Renal pelvis (tissue), 12 donors: ENCODE measurements at places on chromosomes 11 and 22.

DNA sequence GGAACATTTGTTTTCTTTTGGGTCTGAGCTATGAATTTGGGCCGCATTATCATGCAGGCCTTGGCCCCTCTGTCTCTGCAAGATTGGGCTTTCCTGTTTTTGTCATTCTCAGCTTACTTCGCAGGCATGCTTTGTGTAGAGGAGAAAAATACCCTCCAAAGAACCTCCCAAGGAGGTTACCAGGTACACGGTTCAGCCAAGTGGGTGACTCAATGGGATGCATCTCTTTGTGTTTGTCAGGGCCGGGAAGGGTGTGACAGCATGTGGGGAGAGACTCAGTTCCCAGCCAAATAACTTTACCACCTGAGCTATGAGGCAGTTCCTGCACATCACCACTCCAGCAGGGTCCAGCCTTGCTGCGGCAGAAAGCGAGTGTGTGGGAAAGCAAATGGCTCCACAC, 47.8 kb upstream of the CLDN5 start:
- DNase-seq = no peak

DNA sequence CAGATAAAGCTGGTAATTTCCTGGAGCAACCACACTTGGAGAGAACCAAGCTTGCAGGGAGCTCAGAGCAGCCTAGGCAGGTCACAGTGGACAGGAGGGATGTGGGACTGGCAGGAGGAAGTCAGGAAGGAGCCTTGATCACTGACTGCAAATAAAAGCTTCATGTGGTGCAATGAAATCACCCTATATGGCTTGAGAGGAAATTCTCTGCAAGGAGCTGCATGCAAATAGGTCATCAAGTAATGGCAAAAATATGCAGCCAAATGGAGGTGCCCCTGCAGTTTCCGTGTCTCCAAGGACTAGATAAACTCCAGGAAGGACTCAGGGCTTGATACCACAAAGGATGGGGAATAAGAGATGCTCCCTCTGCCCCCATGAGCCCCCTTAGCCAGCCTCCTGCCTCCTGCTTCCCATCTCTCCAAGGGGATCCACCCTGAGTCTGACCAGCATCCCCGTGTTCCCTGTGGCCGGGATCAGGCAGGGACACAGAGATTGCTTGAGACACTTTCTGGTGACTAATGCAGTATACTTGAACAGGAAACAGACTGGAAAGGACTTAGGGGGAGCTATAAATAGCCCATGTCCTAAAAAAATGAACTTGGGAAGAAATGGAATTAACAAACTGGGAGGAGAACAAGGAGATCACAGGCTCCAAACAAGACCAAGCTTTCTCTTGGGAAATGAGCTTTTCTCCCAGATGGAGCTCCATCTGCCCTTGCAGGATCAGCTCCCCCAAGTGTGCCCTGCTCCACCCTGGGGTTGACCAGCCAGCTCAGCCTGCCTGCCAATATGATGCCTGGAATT, 23.9 kb upstream of the MICAL2 start:
- no peak for DNase-seq

GRCh38 chr11:69637941-69638871, 2.8 kb upstream of the CCND1 start:
- peak; percentile 74 for DNase-seq

- DNase-seq = no peak
Measured at GRCh38 chr11:13168271-13168670, 109.3 kb upstream of the BMAL1 start.

- peak; percentile 49 for DNase-seq
Measured at GRCh38 chr11:97428247-97428790, 1038.5 kb downstream of the JRKL start.

DNA sequence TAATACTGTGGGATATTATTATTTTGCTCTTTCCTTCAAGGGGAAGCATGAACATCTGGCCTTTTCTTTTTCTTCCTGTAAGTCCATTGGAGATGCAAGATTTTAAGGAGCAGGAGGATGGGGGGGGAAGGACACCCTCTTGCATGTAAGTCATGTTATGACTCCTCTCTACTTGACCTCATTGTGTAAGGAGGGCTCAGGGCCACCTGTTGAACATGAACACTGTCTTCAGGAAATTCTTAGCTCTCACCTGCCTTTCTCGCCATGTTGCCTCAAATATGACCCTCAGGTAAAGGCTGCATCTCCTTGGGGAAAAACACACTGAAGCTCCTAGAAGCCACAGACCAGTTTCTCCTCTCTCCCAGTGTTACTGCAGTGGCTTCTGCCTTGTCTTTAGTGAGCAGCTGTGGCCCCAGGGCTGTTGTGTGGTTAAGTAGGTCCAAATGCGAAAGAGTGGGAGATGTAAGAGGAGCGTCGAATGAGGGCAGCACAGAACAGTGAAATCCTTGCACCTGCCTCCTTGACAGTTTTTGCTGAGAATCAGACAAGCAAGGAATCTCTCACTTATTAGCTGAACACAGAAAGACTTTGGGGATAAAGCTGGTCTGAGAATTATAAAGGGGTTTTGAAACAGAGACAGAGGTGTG, 1.3 kb upstream of the RAG1 start:
- DNase-seq = no peak

DNA sequence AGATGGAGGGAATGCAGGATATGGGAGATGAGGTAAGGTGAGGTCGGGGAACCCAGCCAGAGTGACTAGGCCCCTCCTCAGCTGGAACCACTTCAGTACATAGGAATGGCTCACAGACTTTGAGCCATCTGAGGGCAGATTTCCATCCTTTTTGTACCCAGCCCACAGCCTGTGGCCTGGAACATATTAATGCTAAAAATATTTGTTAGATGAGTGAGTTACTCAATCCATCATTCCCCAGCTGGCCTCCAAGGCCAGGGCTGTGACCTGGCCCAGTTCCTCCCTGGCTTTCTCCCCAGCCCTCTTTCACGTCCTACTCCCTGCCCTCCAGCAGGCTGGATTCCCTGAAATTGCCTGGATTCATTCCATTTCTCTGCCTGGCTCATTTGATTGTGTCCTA, 57.2 kb upstream of the PRDM11 start:
- DNase-seq = no peak

- no peak for DNase-seq
Measured at GRCh38 chr11:27233654-27234042, 129.4 kb downstream of the CCDC34 start.

GRCh38 chr11:56764976-56765375, 16.5 kb upstream of the OR9G4 start:
- no peak for DNase-seq

- no peak for DNase-seq
Measured at GRCh38 chr11:59221441-59221840, 8.7 kb upstream of the MPEG1 start.

DNA sequence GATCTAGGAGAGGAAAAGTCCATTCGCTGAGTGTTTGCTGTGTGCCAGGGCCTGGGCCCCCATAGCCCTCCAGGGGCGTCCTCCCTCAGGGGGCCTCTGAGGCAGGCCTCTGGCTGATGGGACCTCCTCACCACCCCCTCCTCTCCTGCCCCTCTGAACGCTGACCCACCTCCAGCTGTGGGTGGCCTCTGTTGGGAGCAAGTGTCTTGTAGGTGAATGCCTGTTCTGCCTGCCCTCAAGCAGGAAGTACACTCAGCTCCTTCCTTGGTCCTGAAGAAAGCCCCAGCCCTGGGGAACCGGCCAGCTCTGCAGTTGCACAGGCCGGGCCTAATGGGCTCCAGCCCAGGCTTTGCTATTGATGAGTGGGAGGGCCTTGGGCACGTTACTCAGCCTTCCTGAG, 3.5 kb downstream of the MYO7A start:
- no peak for DNase-seq

GRCh38 chr11:66957971-66958231, 282 bp downstream of the PC start:
- no peak for DNase-seq

DNA sequence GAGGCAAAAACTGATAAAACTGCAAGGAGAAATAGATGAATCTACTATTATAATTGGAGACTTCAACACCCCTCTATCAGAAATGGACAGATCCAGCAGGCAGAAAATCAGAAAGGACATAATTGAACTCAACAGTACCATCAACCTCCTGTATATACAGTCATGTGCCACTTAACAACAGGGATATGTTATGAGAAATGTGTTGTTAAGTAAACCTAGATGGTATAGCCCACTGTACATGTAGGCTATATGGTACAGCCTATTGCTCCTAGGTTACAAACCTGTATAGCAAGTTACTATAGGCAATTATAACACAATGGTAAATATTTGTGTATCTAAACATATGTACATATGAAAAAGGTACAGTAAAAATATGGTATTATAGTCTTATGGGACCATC, 66.8 kb upstream of the PHF21A start:
- DNase-seq = no peak

- DNase-seq = peak; percentile 69
Measured at GRCh38 chr11:112962579-112963367, 1.6 kb downstream of the NCAM1 start.

GRCh38 chr22:19081351-19081750, 40.9 kb downstream of the DGCR2 start:
- DNase-seq = no peak

GRCh38 chr11:33258631-33259205, 1.5 kb downstream of the HIPK3 start:
- no peak for DNase-seq

GRCh38 chr22:46260038-46260437, 3.1 kb downstream of the PKDREJ start:
- DNase-seq = no peak

DNA sequence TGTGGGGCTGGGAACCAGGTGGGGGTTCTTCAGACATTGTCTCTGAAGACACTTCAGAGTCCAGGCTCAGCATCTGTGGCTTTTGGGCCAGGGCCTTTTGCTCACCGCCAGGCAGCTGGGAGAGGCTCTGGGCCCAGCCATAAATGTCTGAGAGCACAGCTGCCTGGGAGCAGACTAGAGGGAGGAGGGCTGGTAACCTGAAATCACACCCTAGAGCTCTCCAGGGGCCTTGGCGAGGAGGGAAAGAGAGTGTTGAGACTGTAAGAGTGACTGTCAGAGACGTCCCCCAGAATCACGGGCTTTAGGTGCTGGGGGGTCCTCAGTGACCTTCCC, 4.1 kb downstream of the TRABD start:
- no peak for DNase-seq
